Posterior cingulate gyrus (tissue), 11 donors: ENCODE measurements at places on chromosomes 1 and 21.
A peak's percentile ranks its signal among the peaks of the same experiment; 100 is the strongest.

GRCh38 chr1:164559342-164560051 is 513 bp downstream of the PBX1 start:
- DNase-seq = peak; percentile 70

DNA sequence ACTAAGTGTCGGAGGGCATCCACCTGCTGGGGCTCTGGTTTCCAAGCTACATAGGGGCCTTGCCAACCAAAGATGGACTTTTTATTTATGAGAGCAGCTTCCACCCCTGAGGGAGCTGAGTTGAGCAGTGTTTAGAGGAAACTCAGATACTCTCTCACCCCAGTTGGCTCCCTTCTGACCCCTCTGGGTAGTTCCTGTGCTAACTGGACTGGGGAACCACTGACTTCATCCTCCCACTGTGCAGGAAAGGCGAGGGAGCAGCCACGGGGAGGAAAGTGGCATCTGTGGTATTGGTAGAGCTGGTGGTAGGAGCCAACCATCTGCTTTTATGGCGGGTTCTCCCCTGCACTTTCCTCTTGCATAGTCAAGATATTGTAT is 70.4 kb downstream of the MPZL1 start:
- DNase-seq = no peak

DNA sequence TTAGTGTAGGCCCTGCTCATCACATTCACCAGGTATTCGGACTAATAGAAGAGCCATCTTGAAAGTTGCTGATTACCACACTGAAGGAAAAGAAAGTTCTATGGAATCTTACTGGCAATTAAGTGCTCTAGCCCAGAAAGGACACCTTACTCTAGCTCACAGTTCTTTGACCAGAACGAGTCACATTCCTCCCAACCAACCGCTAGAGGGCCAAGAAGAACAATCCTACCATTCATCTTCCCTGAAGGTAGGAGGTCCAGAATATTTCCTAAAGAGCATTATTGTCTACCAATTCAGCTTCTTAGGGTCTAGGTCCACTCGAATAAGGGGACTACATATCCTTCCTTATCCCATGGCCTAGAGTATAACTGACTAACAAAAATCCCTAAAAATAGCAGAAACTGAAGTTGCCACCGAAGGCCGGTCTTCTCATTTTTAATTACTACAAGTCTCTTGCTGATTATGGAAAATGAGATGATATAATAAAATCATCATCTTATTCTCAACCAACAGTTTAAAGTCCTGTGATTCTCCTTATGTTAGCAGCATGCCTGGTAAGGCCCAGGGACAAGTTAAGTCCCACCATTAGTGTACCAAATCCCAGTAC is 2.7 kb upstream of the FMO1 start:
- DNase-seq = no peak

GRCh38 chr1:37875833-37876232 is 16.4 kb upstream of the MTF1 start:
- DNase-seq = no peak

- DNase-seq = no peak
These were observed 18.7 kb upstream of the AK2 start for GRCh38 chr1:33055210-33056008.

DNA sequence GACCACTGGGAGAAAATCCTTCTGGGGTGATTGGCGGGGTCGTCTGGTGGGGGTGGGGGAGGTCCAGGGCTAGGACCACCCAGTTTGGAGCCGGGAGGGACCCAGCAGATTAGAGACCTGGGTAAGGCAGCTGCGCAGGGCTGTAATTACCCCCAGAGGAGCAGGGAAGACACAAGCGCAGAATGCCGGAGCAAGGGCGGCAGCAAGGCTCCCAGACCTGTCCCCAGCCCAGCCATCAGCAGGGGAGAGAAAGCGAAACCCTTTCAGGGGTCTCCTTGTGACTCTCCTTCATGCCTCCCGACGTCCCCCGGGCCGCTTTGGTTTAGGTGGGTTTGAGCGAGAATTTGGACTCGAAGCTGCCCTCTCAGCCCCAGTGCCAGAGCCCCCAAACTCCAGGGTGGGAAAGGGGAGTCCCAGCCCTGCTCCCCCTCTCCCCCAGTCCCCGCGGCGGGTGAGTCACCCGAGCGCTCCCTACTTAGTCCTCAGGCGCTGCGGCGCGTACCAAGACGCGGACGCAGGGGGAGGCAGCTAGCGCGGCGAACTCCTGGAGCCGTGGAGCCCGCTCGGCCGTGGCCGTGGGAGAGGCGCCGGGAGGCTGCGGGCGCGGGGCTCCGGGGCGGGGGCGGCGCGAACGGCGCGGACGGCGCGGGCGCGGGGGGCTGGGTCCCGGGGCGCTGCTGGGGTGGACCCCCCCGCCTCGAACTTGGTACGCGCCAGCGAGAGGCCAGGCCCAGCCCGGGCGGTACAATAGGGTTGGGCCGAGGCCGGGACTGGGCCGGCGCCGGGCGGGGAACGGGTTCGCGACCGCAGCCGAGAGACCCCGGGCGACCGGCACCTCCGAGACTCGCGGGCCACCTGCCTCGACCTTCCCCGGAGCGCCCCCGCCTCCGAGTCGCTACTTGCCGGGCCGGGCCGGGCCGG is at the start of gene MAP7D1:
Gene MAP7D1, plus strand, starts transcription at position 753 of the 921 bp plus-strand sequence. CDS start 258 bp downstream, outside the sequence.
- DNase-seq = peak; percentile 86
